ENCODE measurements at places on chromosomes 16 and 17. TPM values are rescaled to one million over a fixed set of nuclear protein-coding genes. Genes with fewer than 3 reads are reported as not detected.

DNA sequence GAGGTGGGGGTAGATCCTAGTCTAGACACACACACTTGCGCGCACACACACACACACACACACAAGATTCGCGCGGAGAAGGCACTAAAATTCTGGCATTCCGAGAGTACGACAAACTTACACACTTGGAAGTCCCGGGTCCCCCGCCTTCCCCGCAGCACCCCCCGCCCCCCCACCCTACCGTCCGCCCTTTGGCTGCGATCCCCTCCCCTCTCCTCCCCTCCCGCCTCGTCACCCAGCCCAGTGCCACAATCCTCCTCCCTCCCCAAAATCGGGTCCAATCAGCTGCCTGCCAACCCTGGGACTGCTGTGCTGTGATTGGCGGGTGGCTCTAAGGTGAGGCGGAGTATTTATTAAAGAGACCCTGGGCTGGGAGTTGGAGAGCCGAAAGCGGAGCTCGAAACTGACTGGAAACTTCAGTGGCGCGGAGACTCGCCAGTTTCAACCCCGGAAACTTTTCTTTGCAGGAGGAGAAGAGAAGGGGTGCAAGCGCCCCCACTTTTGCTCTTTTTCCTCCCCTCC, at the start of gene SOX9:
Gene SOX9 (plus strand): TSS at position 379 of the 522 bp plus-strand sequence. CDS start 372 bp downstream, outside the sequence.
- DNase-seq = peak; percentile 72
- peak within 1 kb of the TSS; percentile 98 for H3K4me3 ChIP-seq
- peaks cover 59% of the 10 kb centered on the region for H3K27me3 ChIP-seq
- H3K27ac ChIP-seq = no peak within 1 kb of the TSS
- peaks cover 14% of the 10 kb centered on the region for H3K36me3 ChIP-seq

DNA sequence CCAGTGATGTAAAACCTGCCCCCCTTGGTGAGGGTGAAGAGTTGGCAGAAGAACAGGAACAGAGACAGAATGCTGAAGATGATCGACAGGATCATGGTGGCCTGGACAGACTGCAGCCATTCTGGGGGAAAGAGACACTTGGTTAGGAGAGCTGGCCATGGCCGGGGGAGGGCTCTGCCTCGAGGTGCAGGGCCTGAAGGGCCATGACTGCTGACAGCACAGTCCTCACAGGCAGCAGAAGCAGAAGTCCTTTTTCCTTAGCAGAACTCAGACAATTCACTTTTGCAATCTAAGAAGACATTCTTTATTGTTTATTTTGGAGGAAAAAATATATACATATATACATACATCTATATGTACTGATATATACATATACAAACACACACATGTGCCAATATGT, 25.6 kb downstream of the PMP22 start:
- no peak for DNase-seq
- no peaks in the 10 kb centered on the region for H3K4me1 ChIP-seq
- no peaks in the 10 kb centered on the region for H3K27me3 ChIP-seq

GRCh38 chr16:6835941-6836340, 496.7 kb upstream of the RBFOX1 start:
- no peak overlapping the region for H3K4me3 ChIP-seq
- H3K4me1 ChIP-seq = no peaks in the 10 kb centered on the region

DNA sequence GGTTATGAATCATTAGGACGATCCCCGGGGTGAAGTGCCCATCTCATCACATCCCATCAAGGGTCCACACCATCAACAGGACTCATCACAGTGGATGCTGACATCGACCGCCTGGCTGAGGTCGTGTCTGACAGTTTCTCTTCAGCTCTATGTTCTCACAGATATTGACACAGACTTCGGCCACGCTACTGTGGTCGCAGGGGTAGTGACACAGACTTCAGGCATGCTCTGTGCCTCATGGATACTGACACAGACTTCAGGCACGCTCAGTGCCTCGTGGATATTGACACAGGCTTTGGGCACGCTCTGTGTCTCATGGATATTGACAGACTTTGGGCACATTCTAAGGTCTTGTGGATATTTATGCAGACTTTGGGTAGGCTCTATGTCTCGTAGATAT, 50.1 kb downstream of the KLHDC4 start:
- no peak for DNase-seq
- H3K4me3 ChIP-seq = no peak overlapping the region
- no peak overlapping the region for H3K27ac ChIP-seq
- no peaks in the 10 kb centered on the region for H3K27me3 ChIP-seq
- H3K4me1 ChIP-seq = no peaks in the 10 kb centered on the region

DNA sequence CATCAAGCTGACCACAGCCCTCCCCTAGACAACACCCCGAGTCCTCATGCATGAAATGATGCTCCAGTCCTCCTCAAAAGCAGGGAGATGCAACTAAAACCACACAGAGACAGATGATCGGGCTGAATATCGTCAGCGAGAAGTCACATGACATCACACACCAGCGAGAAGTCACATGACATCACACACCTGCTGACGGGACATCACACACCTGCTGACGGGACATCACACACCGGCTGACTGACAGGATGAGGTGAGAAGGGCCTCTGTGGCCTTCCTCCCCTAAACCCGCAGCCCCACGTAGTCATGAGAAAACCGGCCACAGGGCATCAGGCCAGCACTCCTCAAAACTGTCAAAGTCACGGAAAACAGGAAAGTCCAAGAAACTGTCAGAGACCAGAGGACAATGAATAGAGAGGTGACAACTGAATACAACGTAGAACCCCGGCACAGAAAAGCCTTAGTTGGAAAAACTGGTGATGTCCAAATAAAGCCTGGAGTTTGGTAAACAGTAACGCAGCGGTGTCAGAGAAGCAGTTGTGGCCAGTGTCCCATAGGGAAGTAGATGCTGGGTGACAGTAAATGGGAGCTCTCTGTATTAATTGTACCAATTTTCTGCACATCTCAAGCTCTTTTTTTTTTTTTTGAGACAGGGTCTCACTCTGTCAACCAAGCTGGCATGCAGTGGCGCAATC, 14.3 kb downstream of the LITAF start:
- H3K4me3 ChIP-seq = no peak overlapping the region
- H3K27ac ChIP-seq = peak overlapping the region; percentile 59
- H3K4me1 ChIP-seq = peaks cover 5% of the 10 kb centered on the region
- H3K36me3 ChIP-seq = peaks cover 7% of the 10 kb centered on the region

- no peak overlapping the region for H3K27ac ChIP-seq
- peak; percentile 82 for DNase-seq
- peaks cover 57% of the 10 kb centered on the region for H3K4me1 ChIP-seq
- peaks cover 63% of the 10 kb centered on the region for H3K27me3 ChIP-seq
- H3K36me3 ChIP-seq = peaks cover 12% of the 10 kb centered on the region
- H3K4me3 ChIP-seq = peak overlapping the region; percentile 92
Measured at GRCh38 chr16:51151961-51152663, 1.0 kb upstream of the SALL1 start.

GRCh38 chr17:38921756-38922411, 3.5 kb upstream of the LASP1NB start:
- no peak overlapping the region for H3K4me3 ChIP-seq
- no peaks in the 10 kb centered on the region for H3K27me3 ChIP-seq
- no peak for DNase-seq
- H3K4me1 ChIP-seq = peaks cover 49% of the 10 kb centered on the region

PPL gene
- 0.26 TPM for total RNA-seq

CD300A gene
- not detected for total RNA-seq

RGS11 gene
- 1.9 TPM for total RNA-seq

ACSM3 gene
- 0.48 TPM for total RNA-seq

All from neural crest cell (in vitro differentiated cells).